Fibroblast of upper back skin (primary cell): ENCODE measurements at places on chromosomes 4 and X.

- peak; percentile 44 for DNase-seq
Observed at GRCh38 chr4:101337688-101338087, 9.6 kb downstream of the PPP3CA start.

- DNase-seq: peak; percentile 77
Observed at GRCh38 chr4:86895692-86896488, 3.7 kb upstream of the C4orf36 start.

DNA sequence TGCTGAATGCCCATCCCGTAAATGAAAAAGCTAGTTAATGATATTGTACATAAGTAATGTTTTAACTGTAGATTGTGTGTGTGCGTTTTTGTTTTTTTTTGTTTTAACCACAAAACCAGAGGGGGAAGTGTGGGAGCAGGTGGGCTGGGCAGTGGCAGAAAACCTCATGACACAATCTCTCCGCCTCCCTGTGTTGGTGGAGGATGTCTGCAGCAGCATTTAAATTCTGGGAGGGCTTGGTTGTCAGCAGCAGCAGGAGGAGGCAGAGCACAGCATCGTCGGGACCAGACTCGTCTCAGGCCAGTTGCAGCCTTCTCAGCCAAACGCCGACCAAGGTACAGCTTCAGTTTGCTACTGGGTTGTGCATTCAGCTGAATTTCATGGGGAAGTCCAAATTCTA is at the start of gene SPP1:
Gene SPP1, plus strand, starts transcription at position 249 of the 400 bp plus-strand sequence. CDS start 1,182 bp downstream, outside the sequence.
- peak; percentile 44 for DNase-seq

GRCh38 chr4:94974773-94975172 is 217.0 kb downstream of the BMPR1B start:
- peak; percentile 43 for DNase-seq

- no peak for DNase-seq
Observed at GRCh38 chr4:53378171-53378482, 686 bp downstream of the FIP1L1 start.

- DNase-seq: peak; percentile 25
Observed at GRCh38 chr4:3203971-3204431, 45.0 kb upstream of the MSANTD1 start.

DNA sequence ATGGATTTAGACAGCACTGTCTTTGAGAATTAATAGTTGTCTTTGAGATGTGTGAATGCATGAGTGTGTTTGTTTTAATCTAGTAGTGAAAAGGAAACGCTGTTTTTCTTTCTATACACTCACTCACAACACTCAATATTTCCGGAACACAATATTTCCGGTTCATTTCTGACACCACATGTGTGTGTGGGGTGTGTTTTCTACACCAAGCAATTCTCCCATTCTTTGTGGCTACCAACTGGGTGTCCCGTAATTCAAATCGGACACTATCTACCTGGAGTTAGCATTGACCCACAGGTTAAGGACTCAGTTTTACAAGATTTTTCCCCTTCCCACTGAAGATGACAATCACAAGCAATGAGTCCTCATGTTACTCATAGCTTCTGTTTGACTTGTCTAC is 113.9 kb downstream of the SNCA start:
- DNase-seq: no peak

GRCh38 chrX:30278365-30278764 is 30.8 kb downstream of the NR0B1 start:
- no peak for DNase-seq

GRCh38 chr4:82005158-82005557 is 368.6 kb downstream of the HNRNPD start:
- DNase-seq: no peak

- no peak for DNase-seq
Observed at GRCh38 chr4:67084783-67085182, 460.5 kb downstream of the CENPC start.

GRCh38 chr4:172188248-172188988 is 375.2 kb downstream of the GALNTL6 start:
- DNase-seq: no peak

DNA sequence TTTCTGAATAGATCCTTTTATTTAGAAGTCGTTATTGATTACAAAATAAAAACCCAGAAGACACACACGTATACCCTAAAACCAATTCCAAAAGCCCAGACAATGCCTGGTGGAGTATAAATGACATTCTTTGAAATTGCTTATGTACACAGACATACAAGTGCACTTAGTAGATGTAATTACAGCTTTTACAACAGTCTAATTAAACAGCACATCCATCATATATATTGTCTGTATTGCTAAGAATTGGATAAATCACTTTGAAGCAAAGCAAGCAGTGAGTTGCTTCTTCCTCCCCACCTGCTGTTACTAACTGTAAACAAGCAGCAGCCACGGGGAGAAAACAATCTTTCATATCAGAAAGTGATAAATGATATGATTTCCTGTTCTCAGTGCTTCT is 645.7 kb downstream of the TLL1 start:
- no peak for DNase-seq

DNA sequence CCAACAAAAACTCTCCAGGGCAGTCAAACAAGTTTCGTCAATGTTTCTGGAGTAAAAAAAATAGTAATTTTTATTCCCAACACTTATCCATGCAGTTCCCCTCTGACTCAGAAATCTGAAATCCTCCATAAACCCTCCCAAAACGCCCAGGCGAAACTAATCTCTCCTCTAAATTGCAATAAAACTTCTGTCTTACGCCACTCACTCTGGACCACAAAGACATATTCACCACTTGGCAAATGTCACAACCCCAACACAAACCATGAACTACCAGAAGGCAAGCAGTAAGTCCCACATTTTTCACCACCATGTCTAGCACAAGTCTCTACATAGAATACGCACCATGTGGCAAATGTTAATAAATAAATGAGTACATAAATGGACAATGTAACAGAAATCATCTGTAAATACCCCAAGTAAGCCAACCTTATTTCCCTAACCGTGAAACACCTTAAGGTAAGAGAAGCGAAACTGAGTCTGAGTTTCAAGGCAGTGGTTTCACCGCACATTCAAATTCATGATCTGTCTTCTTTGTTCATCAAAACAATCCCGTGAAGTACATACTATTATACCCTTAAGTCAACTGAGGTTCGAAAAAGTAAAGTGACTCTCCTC is 1.6 kb downstream of the PAPSS1 start:
- DNase-seq: peak; percentile 14

DNA sequence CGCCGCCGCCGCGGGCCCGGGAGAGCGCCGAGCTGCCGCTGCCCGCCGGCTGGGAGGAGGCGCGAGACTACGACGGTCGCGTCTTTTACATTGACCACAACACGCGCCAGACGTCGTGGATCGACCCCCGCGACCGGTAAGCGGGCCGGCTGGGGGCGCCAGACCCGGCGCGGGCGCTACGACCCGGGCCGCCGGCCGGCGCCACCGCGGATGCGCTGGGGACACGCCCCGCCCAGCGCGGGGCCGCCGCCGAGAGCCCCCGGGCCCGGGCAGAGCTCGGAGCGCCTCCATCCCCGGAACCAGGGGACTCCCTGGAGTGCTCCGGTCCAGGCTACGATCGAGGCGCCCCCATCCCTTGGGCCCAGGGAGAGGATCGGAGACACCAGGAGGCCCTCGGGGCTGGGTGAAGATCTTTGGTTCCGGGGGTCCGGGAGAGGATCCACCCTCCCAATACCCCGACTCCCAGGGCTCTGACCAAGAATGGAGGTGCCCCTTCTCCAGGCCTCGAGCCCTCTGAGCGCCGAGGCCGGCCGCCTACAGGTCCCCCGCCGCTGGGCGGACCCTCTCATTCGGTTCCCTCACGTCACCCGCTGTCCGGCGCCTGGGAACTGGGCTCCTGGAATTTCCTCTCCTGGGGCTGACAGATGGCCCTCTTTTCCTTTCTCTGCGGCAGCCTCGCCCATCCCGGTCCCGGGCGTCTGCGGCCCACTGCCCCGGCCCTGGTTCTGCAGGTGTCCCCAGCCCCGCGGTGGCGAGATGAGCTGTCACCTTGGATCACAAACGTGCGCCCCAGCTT is 48.8 kb downstream of the CLDN34 start:
- DNase-seq: no peak

- DNase-seq: peak; percentile 86
Observed at GRCh38 chr4:123480706-123481418, 84.3 kb downstream of the SPRY1 start.

- DNase-seq: peak; percentile 54
Observed at GRCh38 chr4:14110407-14110806, 482.9 kb upstream of the BOD1L1 start.

DNA sequence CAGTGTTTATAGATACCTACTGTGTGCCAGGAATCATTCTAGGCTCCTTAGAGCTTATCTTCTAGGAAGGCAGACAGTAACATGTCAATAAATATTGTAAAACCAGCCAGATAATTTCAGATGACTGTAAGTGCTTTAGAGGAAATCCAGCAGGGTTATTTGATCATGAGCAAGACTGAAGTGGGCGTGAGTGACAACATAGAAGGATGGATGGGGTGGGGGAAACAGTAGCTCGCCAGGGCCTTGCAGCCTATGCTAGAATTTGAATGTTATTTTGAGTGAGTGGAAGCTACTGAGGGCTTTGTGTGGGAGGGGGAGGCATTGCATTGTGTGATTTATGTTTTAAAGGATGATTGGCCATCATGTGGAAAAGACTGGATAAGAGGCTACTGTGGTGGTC is 6.7 kb downstream of the SRD5A3 start:
- DNase-seq: no peak
